CD4-positive, alpha-beta T cell treated with Interleukin-15 for 1 hour (primary cell): ENCODE measurements at places on chromosomes 6 and 20.

DNA sequence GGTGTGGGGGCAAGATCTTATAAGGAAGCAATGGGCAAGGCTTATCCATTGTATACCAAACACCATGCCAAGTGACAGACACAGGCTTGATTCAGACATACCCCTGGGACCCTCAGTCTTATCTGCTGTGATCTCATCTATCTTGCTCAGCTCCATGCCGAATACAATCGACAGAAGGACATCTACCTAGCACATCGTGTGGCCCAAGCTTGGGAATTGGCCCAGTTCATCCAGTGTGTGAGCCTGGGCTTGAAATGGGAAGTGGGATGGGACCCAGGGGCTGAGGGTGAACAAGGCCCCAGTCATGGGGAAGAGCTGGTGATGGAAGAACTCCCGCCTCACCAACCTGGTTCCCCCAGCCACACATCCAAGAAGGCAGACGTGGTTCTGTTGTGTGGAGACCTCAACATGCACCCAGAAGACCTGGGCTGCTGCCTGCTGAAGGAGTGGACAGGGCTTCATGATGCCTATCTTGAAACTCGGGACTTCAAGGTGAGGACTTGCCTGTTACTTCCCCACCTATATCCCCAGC lies 1.9 kb downstream of the SMPD2 start:
- DNase-seq, result no peak

- DNase-seq, result peak; percentile 94
Measured at GRCh38 chr20:33686100-33686983, at the start of gene E2F1. TSS of gene E2F1 (minus strand) at chr20:33686385. CDS start at chr20:33686264, 121 bp downstream.

DNA sequence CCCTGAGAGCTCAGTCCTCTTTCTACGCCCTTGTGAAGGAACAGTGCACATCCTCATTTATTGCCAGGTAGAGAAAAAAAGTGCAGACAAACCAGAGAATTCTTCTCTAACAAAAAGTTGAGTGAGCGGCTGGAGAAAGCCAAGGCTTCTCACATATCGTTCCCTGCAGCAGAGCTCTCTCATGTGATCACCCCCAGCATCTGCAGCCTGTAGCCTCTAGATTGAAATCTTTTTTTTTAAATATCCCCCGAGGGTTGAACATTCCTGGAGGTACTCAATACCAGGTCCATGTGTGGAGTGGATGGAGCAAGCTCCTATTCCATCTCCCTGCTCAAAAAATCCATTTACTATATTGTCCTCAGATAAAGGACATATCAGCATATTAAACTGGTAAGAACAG lies 22.9 kb upstream of the ZNF133 start:
- DNase-seq, result no peak

DNA sequence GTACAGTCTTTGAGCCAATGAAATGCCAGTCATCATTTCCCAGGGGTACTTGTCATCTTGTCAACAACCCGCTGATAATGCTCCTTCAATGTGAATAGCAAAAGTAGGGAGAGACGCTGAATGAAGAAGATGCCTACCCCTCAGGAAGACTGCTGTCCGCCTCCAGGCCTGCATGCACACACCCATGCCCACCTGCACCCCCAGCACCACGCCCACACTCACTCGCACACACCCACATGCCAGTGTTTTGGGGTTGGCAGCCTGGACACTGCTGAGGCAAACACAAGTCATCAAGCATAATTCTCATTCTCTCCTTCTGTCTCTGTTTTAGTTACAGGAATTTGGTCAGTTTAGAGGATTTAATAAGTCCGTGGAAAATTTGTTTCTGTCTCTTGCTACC lies 63.6 kb downstream of the SYTL3 start:
- no peak for DNase-seq

GRCh38 chr6:113833537-113833936 lies 23.6 kb upstream of the MARCKS start:
- DNase-seq, result no peak

GRCh38 chr6:19999319-20000191 lies 162.4 kb downstream of the ID4 start:
- no peak for DNase-seq

DNA sequence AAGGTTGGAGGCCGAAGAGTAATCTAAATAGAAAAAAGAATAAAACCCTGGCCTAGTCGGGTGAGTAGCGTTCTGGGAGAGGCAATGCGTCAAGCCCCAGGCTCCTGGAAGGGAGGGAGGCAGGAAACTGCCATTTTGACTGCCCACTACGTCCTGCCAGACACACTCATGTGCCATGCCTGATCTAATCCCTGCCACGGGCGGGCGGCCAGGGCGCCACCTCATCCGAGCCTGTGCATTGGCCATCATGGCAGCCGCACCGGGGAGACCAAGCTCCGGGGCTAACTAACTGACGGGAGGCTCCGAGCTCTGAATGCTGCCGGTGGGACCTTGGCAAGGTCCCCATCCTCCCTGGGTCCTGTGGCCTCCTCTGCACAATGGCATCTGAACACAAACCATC lies 68.8 kb downstream of the INSM1 start:
- no peak for DNase-seq

DNA sequence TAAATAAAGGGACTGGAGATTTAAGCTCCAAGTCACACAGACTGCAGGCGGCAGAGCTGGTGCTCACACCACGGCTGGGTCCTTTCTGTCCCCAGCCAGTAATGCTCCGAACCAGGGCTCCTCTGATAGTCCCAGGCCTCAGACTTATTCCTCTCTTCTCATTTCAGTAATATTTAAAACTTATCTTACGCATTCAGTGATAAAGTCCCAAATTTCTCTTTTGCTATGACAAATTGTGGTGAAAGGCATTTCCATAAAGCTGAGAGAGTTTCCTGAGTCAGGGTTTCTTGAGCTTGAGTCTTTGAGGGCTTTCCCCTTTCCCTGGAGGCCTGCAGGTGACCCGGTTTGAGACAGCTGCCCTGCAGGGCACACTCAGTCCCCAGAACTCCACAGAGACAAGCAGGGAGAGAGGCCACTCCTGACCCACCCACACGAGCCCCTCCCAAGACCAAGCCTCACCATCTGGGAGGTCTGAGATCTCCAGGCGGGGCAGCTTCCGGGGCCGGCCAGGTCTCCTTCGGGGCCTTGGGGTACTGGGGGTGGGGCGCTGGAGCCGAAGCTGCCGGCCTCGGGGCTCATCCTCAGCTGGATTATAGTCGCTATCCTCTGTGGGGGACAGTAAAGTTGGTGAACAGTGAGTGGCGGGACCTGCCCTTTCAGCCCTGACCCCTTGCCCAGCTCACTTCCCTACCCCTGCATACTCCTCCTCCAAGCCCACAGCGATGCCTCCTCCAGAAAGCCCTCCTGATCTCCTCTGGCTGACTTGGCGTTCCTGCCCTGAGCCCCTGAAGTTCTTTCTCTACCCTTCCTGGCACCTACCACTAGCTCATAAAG lies 6.6 kb downstream of the ZNF335 start:
- no peak for DNase-seq

- DNase-seq, result no peak
Measured at GRCh38 chr6:11522812-11523605, 14.5 kb upstream of the TMEM170B start.

GRCh38 chr20:50153153-50153499 lies 397 bp downstream of the PEDS1 start:
- no peak for DNase-seq

DNA sequence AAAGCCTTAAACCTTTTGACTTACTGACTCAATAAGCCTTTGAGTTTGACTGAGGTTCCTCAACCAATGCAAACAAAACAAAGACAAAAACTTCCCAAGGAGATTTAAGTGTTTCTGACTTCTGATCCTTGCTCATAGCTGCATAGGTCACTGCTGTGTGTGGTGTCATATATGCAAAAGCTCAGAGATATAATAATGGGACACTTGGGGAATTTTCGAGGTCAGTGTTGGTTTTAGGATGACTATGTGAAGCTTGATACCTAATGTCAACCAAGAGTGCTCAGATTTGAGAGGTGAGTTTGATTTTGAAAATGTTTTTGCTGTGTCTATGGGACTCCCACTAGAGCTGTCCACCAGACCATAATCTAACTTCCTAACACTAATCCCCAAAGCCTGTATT lies 26.2 kb downstream of the ZKSCAN8 start:
- DNase-seq, result no peak

- no peak for DNase-seq
Measured at GRCh38 chr20:23151885-23152284, 65.8 kb upstream of the CD93 start.

DNA sequence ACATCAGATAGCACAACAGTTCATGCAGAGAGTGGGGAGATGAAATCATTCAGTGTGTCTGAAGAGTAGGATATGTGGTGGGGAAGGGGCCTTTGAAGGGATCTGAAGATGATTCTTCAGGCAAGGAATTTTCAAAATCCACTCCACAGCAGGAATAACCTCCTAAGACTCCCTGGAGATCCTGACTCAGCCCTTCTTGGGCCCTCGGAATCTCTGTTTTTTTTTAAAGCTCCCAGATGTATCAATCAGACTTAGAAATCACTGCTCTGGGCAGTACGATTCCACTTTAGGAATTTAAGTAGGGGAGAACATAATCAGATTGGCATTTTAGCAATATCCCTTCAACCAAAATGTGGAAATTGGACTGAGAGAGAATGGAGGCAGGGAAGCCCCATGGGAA lies 55.5 kb downstream of the RIOK1 start:
- no peak for DNase-seq

DNA sequence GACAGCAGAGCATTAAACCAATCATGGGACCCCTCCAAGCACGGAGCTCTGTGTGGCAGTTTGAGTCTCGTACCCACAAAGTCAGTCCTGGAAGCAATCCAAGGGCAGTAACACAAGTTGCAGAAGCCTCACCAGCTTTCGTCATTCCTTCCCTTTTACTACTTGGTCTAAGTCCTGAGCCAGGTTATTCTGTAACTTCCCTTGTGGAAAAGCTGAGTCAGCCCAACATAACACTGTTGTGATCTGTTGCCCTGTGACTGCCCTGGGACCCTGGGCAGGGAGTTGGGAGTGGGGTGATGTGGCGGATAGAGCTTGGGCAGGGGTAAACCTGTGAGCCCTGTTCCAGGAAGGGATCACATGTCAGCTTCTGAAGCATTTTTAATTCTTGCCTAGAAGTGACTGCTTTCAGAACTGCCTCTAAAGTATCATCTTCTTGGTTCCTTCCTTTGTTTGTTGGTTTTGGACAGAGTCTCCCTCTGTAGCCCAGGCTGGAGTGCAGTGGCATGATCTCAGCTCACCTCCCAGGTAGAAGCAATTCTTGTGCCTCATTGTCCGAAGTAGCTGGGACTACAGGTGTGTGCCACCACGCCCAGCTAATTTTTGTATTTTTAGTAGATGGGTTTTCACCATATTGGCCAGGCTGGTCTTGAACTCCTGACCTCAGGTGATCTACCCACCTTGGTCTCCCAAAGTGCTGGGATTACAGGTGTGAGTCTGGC lies 183.7 kb upstream of the JAG1 start:
- peak; percentile 20 for DNase-seq
